ENCODE measurements at places on chromosomes 5 and 9.
A peak's percentile ranks its signal among the peaks of the same experiment; 100 is the strongest.

DNA sequence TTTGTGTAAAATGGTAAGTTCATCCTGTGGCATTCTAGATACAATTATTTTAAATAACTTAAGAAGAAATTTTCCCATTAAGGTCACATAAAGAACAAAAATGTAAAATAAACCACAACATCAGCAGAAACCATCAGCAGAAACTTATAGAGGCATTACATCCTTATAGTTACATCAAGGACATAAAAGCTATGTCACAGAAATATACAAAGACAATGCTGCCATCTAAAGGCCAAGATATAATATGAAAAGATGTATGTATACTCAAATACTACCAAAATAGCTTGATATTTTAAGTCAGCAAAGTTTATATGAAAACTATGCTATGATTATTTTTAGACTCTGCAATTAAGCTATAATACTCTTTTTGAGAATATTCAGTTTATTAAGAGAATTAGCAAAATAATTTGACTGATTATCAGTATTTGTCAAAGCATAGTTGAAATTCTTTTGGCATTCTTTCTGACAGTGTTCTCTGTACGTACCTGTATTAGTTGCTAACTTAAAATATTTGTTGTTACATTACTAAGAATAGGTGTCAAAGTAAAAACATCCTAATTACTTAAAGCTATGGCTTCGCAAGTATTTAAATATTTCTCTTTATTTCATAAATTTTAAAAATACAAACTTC lies 36.2 kb downstream of the FBXL17 start:
- DNase-seq: peak; percentile 77

GRCh38 chr9:18834740-18835361 lies 198.2 kb downstream of the SAXO1 start:
- no peak for DNase-seq

DNA sequence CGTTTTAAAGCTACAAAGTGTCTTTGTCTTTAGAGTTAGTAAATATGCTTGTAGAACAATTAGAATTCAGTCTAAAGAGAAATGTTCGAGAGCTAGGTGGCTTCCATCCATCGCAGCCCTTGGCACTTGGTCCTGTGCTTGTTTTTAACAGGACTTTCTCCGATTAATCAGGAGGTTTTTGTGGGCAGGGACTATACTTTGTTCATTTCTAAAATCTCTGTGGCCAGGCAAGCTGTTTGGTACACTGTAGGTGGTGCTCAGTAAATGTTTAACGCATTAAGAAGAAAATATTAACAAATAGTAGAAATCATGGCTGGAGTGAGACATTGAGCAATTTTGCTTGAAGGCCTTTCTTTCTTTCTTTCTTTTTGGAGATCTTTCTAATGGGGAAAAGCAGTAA lies 20.8 kb downstream of the AGXT2 start:
- DNase-seq: no peak

GRCh38 chr5:125450771-125451170 lies 704.3 kb upstream of the ZNF608 start:
- DNase-seq: no peak

- DNase-seq: no peak
Measured at GRCh38 chr9:23255346-23255745, 570.7 kb downstream of the ELAVL2 start.

- DNase-seq: no peak
Measured at GRCh38 chr9:2729003-2729402, 11.7 kb downstream of the KCNV2 start.

All from suppressor macrophage treated with lipopolysaccharide for 1 hour (primary cell).